ENCODE measurements at places on chromosomes 3 and 15.

- no peak for DNase-seq
Measured at GRCh38 chr15:63895194-63895593, 61.4 kb upstream of the HERC1 start.

DNA sequence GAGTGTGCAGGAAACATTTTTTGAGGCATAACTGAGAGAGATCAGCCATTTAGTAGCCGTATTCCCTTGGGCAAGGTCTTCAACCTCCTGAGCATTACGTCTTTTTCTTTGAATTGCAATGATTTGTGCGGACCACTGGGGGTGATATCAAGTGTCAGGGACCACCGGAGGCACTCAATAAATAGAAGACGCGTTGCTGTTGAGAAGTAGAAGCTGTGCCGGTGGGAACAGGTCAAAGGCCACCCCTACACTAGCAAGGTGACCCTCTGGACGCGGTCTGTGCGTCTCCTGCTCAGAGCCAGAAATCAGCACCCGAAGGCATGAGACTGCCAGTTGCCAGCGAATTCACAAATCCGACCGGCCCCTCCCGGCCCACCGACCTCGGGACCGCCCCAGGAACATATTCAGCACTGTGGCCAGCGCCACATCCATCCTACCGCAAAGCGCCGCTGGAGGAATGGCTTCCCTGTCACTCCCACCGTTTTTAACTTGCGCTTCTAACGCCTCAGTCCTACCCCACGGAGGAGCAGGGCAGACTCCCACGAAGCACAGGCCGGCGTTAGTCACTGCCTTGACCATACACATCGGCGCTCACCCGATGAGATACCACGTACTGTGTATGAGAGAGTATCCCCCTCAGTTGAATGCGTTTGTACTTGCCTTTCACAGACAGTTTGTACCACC lies 1.4 kb upstream of the GHSR start:
- DNase-seq: no peak

GRCh38 chr3:133445108-133445507 lies 45.3 kb downstream of the BFSP2 start:
- no peak for DNase-seq

DNA sequence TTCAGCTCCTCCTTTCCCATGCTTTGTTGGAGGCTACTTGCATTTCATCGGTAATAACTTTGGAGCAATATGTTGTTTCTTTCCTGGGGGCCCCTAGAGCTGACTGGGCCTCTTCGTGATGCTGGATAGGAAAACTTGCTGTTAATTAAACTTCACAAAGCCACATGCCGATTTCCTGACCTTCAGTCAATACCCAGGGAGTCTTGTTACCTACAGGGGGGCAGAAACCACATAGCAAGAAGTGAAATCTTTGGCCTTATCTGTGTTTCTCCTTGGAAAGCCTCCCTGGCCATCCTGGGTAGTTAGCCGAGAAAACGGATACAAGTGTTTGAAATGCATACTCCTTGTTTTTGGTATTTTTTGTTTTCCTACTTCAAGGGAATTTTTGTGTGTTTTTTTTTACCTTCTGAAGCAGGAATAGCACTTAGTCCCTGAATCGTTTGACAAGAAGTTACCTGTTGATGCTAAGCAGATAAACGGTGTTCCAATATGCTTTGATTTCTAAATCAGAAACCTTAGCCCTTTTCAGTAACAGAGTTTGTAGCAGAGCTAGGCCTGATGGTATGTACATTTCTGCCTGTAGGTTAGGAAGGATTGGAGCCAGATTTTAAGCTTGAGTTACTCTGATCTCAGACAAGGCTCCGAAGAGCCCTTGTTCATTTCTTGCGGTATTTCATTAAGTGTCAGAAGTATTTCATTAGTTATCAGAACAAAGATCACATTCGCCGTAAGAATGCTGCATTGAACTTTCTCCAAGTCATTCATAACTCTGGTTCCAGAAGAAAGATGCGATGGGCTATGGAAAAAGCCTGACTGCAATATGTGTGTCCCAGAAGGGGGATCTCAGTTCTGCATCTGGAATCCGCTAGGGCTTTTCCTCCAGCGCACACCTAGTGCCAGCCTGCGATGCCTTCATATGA lies 111.5 kb downstream of the THSD4 start:
- no peak for DNase-seq
